ENCODE measurements at places on chromosomes 5 and 9.

DNA sequence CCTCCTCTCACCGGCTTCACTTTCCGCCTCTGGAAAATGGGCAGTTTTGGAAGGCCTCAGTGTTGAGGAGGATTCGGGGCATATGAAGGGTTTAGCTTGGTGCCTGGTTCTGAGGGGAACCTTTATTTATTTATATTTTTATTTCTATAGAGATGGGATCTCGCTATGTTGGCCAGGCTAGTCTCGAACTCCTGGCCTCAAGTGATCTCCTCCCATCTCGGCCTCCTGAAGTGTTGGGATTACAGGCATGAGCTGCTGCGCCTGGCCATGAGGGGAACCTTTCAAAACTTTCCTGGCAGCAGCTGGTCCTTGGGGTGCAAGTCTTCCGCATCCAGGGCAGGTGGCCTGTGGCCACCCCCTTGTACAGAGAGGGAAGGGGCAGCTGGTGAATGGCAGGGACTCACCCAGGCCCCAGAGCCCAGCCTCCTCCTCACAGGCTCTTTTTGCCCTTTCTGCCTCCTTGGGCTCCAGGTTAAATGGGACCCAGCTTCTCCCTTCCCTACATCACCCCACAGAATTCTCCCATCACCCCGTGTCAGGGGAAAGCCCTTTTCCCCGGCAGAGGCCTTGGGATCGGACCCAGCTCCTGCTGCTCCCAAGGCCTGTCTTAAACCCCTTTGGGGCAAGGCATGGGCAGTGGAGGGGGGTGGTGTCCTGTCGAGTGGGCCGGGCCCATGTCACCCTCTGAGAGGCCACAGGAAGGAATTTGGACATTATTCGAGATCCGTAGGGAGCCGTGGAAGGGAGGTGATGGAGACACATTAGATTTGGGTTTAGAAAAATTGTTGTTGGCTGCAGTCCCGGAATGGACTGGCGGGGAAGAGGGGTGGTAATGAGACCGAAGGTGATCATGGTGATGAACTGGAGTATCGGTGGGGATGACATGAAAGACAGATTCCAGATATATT lies 5.9 kb downstream of the NCS1 start:
- DNase-seq = no peak

- no peak for DNase-seq
These were observed 92.1 kb upstream of the PHYKPL start for GRCh38 chr5:178324481-178325310.

GRCh38 chr9:124574534-124575375 lies 67.6 kb upstream of the NR5A1 start:
- DNase-seq = no peak

DNA sequence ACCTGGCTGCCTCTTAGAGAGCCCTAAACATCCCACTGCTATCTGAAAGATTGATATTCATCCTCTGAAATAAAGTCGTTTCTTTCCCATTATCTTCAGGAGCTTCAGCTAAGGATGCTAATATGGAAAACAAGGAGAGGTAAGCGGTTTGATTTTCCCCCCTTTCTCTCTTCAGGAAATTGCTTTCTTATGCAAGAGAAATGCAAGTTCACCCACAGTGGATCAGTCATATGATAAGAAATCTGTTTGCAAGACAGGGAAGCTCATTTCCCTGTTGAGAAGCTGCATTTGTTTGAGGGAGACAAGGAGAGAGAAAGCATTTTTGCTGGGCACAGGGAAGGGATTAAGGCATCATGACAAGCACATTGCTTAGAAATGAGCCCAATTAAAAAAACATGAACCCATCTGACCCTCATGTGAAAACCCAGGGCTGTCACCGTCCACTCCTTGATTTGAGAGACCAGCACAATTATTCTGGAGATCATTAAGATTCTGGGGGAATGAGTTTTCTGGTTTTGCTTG lies 53.7 kb upstream of the BOD1 start:
- DNase-seq = no peak

- no peak for DNase-seq
These were observed 247.2 kb downstream of the KIF4B start for GRCh38 chr5:155260798-155261197.

All from activated naive CD4-positive, alpha-beta T cell (primary cell).